ENCODE measurements at places on chromosomes 1 and 21.
A peak's percentile ranks its signal among the peaks of the same experiment; 100 is the strongest.

GRCh38 chr21:37454869-37455503, 88.4 kb downstream of the DYRK1A start:
- no peak for DNase-seq

- DNase-seq = no peak
Measured at GRCh38 chr21:14452727-14453241, 69.8 kb upstream of the HSPA13 start.

- no peak for DNase-seq
Measured at GRCh38 chr1:2322581-2323211, 68.7 kb downstream of the MORN1 start.

- no peak for DNase-seq
Measured at GRCh38 chr1:226429858-226430715, 22.2 kb upstream of the PARP1 start.

GRCh38 chr1:116311756-116312680, 61.0 kb upstream of the ATP1A1 start:
- DNase-seq = no peak

DNA sequence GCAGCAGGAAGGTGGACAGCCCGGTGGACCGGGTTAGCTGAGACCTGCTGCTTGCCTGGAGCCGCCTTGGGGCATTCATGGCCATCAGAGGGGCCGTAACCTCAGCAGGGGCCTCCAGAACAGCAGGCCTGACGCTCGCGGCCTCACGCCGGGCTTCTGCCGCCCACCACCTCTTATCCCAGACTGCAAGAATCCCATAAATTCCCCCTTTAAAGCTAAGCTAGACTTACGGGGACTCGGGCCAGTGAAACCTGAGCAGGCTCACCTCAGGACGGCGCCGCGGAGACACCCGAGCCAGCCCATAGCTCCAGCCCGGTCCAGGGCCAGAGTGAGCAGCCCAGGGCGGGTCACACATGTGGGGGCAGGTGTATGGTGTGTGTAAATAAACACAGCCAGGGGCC, 132.3 kb downstream of the GLIS1 start:
- DNase-seq = no peak

DNA sequence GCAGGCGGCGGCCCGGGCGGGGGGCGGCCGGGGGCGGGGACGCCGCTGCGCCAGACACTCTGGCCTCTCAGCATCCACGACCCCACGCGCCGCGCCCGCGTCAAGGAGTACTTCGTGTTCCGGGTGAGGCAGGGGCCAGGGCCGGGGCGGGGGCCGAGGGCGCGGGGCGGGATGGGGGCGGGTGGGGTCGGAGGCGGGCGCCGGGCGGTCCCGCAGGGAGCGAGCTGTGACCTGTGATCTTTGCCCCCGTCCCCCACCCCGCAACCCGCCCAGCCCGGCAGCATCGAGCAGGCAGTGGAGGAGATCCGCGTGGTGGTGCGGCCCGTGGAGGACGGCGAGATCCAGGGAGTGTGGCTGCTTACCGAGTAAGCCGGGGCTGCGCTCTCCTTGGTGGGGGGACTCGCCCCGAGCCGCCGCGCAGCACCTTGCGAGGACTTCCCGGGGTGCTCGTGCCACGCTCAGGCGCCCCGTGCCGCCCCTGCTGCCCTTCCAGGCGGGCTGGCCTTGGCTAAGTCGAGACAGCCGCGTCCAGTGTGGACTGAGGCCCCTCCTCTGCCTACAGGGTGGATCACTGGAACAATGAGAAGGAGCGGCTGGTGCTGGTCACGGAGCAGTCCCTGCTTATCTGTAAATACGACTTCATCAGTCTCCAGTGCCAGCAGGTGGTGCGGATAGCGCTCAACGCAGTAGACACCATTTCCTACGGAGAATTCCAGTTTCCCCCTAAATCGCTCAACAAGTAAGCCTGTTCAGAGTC, 514 bp downstream of the TPRG1L start:
- no peak for DNase-seq

DNA sequence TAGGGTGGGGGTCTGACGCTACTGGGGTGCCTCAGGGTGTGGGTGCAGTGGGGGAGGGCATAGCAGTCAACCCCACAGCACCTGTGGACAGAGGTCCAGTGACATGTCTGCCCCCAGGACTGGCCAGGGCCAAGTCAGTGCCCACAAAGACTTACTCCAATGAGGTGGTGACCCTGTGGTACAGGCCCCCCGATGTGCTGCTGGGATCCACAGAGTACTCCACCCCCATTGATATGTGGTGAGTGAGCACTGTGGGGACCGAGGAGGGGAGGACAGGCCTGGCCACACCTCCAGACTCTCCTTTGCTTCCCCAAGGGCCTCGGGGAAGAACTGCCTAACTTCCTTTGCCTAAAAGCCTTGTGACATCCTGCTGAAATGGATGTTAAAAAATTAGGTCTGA, 23.5 kb downstream of the CDK18 start:
- no peak for DNase-seq

- no peak for DNase-seq
Measured at GRCh38 chr1:158246650-158247049, 7.6 kb upstream of the CD1A start.

DNA sequence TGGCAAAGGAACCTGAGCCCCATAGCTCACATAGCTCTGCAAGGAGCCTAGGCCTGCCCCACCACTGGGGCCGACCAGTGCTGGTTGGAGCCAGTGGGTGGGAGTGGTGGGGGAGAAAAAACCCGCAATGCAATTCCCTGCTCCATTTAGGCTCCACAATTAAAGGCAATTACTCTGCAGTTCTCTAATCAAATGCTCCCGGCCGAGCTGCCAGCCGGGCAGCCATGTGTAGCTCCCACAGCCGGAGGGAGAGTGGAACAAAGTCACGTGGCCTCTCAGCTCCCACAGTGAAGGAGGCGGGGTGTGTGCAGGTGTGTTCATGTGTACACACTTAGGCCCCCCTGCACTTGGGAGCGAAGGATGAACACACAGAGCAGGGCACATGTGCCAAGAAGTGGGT, 81.6 kb downstream of the KIRREL1 start:
- DNase-seq = no peak

DNA sequence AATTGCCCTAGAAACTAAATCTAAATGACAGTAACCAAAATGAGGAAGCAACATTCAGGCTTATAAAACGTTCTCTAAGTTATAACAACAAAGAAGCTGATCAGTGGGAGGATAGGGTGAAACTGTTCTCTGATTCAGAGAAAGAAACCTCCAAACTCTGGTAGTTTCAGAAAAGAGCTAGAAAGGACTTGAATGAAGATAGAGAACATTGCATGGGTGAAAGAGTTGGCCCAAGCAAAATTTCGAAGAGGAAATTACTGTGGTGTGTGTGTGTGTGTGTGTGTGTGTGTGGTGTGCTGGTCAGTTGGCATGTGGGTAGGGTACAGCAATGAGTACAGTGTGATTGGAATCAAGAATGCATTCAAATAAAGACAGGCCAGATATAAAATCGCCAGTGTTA, 16.5 kb upstream of the SPAG17 start:
- no peak for DNase-seq

GRCh38 chr1:160144921-160145320, 6.5 kb upstream of the ATP1A4 start:
- DNase-seq = no peak

DNA sequence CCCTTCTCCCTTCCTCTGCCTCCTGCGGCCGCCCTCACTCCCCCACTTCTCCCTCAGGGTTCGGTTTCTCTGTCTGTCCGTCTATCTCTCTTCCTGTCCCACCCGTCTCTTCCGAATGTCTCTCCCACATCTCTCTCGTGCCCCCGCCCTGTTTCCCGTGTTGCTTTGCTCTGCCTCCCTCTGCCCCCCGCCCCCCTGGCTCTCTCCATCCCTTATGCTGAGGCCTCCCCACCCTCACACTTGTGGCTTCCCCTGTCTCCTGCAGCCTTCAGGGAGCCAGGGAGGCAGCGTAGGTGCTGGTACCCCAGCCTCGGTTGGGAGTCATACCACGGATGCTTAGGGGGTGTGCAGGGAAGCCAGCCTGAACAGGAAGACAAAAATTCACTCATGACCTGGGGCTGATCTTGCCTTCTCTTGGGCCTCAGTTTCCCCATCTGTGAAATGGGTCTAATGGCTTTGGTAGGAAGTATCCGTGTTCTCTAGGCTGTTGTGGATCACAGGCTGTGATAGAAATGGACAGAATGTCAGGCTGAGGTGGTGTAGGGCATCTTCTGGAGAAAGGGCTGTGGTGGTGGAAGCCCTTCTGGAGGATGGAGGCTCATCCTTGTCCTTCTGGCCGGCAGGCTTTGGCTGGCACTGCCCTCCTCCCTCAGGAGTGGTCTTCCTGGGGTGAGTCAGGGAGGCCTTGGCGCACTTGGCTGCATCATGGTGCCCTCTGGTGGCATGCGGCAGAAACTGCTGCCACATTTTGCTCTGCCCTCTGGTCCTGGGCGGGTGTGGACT, 55.5 kb downstream of the FOXO6 start:
- DNase-seq = peak; percentile 84

- DNase-seq = no peak
Measured at GRCh38 chr1:180567654-180568053, 8.9 kb downstream of the OVAAL start.

- no peak for DNase-seq
Measured at GRCh38 chr1:110164725-110165350, 14.5 kb downstream of the SLC6A17 start.

- DNase-seq = no peak
Measured at GRCh38 chr1:156407344-156407743, 38.3 kb downstream of the RHBG start.

- peak; percentile 61 for DNase-seq
Measured at GRCh38 chr1:42146626-42147320, 6.4 kb upstream of the GUCA2B start.

DNA sequence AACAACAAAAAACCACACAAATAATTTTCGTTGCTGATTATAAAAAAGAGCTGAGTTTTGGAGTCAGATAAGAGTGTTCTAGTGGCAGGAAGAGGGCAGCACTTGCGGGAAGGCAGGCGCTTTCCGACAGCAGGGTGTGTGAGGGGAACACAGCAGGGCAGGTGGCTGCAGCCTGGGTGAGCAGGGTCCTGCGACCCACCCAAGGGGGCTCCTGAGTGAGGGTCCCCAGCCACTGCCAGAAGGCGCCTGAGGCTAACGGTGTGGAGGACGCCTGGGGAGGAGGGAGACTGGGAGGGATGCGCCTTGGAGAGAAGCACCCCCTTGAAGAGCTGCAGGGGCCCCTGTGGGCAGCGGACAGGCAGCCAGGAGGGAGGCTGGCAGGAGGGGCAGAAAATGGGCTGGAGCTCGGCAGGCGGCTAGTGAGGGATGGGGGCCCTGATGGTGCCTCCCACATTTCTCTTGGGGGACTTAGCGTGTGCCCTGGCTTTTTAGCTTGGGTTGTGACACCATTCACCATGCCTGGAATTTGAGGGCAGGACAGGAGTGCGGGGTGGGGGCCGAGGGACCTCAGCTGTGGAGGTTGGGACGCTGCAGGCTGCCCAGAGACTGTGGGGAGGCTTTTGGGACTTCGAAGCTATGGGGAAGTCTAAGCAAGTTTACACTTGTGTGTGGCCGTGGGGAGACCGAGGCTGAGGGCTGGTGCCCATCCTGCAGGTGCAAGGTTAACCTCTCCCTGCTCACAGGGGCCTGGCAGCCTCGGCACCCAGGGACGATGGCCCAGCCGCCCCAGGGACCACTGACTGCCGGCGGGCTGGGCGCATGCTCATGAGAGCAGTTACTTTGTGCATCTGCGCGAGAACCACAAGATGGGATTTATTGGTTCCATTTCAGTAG, 111.4 kb downstream of the SIK1 start:
- DNase-seq = no peak

DNA sequence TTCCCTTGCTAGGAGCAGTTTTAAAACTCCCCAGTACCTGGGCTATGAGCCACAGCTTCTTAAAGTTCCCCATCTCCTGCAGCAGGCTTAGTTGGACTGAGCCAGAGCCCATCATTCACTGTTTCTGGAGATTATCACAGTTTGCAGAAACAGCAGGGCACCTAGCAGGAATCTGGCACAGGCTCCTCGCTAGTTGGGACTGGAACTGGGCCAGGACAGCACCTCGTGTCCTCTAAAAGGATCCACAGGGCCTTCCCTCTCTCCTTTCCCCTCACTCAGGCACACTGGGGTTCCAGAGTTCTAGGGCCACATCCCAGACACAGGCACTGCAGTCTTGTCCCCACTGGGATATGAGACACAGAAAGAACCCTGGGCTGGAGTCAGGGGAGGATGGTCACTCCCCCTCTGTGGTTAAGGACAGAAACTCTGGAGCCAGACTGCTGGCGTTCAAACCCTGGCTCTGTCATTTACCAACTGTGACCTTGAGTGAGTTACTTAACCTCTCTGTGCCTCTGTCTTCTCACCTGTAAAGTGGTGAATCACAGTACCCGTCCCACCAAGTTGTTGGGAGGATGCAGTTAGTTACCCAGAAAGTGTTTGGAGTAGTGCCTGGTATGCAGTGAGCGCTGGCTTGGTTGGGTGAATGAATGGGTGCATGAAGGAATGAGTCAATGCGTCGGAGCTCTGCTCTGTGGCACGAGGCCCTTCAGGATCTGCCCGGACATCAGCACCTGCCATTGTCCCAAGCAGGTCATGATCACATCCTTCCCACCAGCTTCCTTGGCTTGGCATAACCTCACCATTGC, 18.8 kb upstream of the ECE1 start:
- no peak for DNase-seq

DNA sequence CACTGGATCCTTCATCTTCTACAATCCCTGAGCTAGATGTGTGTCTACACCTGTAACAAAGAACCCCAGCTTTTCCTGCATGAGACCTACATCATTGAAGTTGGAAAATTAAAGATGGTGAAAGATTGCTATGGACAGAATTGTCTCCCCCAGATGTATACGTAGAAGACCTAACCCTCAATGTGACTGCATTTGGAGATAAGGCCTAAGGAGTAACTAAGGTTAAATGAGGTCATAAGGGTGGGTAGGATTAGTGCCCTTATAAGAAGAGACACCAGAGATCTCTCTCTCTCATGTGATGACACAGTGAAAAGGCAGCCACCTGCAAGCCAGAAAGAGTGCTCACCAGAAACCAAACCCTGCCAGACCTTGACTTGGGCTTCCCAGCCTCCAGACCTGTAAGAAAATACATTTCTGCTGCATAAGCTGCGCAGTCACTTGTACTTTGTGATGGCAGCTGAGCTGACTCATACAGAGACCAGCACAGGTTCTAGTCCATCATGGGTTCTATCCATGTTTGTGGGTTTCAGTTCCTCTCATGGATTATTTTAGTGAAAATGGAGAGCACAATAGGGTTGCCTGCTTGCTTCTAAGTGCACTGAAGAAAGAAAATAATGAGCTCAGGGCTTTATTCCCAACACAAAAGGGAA, 180.8 kb downstream of the TPR start:
- DNase-seq = peak; percentile 2

DNA sequence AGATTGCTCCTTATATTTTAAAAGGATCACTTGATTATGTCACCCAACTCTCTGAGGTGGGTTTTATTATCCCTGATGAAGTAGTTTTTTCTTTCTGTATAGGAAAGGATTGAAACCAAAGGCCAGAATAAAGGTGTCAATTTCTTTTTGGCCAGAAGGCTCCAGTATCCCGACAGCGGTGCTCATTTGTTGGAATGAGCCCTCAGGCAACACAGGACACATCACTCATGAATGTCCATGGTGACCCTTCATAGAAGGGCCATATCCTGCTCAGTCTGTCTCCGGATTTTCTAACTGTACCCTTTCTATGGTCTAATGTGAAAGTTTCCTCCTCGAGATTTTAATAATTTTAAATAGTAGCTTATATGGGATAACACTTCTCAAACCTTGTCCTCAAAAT, 171.3 kb upstream of the USP24 start:
- no peak for DNase-seq
